ENCODE measurements at places on chromosomes 4 and X.

DNA sequence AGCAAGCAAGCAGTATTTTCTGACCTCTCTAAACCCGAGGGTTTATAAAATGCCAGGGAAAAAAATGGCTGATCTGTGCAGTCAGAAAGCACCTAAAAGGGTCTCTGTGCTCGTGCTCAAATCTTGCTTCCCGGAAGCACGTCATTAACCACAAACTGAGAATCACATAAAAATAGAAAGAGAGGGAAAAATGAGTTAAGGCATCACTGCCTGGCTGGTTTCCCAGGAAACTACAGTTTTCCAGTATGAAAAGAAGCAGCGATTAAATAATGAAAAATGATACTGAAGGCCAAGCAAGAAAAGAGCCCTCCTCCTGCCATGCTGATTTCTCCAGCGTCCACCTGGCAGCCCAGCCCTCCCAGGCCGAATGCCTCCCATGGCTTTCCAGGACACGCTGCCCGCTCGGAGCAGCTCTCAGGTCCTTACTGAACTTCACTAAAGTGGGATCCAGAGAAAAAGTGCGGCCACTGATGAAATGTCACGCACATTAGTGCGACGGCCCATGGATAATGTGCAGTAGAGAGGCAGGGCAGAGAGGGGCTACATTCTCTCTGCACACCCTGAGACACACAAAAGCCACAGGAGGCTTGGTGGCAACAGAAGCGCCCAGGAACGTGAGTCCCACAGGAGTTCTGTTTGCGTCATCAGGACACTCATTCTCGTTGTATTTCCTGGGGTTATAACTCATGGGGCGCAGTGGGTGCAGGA lies 80.4 kb downstream of the WFS1 start:
- no peak for DNase-seq

GRCh38 chrX:134821370-134821769 lies 163.1 kb upstream of the PLAC1 start:
- DNase-seq: no peak

- DNase-seq: no peak
Measured at GRCh38 chr4:186666252-186666651, 57.4 kb downstream of the FAT1 start.

DNA sequence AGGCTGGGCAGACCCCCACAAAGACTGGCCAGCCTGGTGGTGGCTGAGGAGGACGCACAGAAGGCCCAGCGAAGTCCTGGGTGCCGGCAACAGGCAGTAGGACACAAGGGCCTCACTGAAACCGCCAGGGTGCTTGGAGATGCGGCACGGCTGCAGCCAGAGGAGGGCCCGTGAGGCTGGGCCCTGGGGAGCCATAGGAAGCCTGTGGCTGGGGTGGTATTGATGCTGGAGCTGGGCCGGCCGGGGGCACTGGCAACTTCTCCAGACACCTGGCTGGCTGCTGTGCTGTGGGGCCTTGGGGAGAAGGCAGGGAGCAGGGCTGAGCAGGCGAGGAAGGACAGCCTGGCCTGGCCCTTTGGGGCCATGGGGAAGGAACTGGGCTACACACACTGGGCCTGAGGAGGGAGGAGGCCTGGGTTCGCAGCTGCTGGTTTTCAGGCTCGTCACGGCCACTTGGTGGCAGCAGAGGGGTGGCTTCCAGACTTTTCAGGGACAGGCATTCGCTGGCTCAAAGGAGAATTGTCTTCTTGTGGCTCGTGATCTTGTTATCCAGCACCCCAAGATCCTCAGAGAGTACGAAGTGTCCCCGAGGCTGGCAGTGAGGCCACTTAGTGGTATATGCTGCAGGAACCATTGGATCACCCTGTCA lies 37.2 kb downstream of the ATP2B3 start:
- DNase-seq: no peak

- DNase-seq: no peak
Measured at GRCh38 chr4:42078184-42078801, 74.2 kb downstream of the BEND4 start.

GRCh38 chr4:32472918-32473317 lies 1752.7 kb downstream of the PCDH7 start:
- DNase-seq: no peak

GRCh38 chr4:185335579-185335978 lies 60.1 kb downstream of the LRP2BP start:
- no peak for DNase-seq

DNA sequence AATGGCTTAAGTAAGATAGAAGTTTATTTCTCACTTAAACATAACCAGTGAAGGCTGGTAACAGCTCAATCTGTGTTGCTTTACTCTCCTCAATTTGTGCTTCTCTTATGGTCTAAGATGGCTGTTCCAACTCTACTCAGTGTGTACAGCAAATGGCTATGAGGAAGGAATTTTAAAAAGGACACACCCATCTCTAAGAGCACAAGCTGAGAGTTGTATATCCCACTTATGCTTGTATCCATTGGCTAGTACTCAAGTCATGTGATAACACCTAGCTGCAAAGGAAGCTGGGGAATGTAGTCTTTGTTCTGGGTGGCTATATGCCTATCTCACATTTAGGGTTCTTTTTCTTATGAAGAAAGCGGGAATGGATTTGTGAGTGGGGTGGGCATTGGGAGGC lies 63.3 kb downstream of the GPAT3 start:
- no peak for DNase-seq

GRCh38 chrX:45300638-45301037 lies 100.0 kb upstream of the DIPK2B start:
- DNase-seq: no peak

GRCh38 chr4:875818-876423 lies 50.0 kb upstream of the CPLX1 start:
- DNase-seq: no peak

DNA sequence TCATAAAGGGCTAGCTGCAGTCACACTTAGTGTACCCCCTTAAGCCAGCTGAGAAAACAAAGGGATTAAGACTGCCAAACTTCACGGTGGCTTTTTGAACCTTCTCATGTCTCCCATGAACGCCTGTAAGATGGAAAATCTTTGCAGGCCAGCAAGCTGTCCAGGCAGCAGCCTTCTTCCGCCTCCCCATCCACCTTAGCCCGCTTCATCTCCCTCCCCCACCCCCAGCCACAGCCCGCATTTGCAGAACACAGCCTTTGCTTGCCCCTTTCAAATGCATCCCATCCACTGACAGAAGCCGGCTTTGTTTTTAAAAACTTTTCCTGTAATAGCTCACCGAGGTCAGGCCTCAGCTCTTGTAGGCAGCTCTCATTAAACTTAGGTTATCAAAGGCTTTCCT lies 113.8 kb upstream of the FAM9B start:
- DNase-seq: no peak

DNA sequence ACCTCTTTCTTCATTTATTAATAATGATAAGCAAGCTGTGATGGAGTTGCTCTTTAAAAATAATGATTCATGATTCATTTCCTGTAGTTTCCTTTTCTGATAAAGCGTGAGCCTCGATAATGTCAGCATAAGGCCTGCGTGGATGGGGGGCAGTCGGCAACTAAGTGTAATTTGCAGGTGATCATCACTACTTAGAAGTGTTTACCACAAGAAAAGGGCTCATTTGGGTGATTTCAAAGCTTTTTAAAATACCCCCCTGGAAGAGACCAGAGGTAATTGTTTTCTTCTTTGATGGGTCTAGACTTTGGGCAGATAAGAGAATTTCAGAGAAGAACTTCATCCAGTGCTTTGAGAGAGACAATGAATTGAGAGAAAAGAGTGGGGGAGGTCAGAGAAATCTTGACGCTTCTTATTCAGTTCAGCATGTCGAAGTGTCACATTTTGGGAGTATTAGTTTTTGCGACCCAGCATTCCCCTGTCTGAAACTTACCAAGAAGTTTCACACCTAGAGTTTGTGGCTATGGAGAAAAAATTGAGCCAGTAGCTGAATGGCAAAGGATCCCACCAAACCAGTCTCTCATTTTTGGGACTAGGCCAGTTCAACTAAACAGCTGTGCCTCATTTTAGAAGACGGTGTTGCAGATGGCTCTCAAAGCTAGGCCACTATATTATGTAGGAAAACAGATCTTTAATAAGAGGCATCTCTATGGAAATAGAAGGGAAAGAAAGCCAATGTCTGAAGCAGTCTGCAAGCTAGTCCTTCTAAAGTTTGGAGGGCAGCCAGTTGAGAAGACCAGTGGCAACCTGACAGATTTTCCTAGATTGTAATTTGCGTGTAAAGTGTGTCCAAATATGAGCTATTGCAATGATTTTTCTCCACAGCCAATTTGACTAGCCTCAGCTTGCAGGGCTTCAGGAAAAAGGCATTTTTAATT lies 171.0 kb upstream of the PPP1R2C start:
- no peak for DNase-seq

- DNase-seq: no peak
Measured at GRCh38 chr4:113260688-113261087, 211.2 kb downstream of the ANK2 start.

GRCh38 chr4:186081202-186081807 lies 12.3 kb downstream of the TLR3 start:
- DNase-seq: no peak

DNA sequence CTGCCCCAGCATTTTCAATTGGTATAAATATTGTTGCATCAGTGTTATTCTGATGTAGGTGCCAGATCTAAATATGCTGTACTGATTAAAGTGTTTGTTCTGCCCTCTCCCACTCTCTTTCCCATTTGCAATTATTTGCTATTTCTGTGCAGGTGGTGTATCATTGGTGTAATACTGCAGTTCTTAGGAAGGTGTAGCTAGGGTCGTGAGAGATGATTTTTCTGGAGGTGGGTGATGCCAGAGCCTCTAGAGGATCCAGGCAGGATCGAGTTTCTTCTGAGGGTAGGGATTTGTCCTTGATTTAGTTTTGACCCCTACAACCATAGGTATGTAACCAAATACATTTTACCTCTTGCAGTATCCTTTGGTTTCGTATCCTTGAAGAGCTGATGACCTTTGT lies 1.9 kb downstream of the SMAD1 start:
- no peak for DNase-seq

DNA sequence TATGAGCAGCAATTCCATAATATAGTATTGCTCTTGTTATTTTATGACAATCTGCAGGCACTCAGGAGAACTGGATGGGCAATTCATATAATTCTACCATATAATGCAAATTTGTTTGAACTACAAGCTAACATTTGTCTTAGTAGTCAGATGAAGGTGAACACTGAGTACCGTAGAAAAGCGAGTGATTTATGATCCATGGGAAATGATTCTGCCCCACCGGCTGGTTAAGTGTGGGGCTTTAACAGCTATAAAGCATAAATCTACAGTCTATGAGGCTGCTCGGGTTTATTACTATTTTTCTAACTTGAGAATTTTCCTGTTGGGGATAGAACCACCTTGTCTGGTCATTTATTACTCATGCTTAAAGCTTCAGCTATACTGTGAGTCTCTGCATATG lies 275.5 kb downstream of the PCDH10 start:
- no peak for DNase-seq

DNA sequence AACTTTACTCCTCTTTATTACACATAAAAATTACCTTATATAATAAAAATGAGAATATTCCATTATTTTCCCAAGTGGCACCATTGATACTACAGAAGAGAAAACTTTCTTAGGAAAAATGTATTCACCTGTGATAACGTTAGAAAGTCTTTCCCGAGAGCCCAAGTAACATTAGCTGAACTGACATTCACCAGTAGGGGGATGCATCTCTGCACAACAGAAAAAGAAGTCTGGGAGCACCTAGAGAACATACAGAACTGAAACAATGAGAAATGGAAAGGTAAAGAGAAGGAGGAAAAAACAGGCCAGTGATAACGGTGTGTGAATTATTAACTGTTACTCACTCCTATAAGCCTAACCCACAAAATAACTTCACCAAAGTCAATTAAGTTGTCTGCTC lies 423.3 kb downstream of the CENPC start:
- DNase-seq: no peak

DNA sequence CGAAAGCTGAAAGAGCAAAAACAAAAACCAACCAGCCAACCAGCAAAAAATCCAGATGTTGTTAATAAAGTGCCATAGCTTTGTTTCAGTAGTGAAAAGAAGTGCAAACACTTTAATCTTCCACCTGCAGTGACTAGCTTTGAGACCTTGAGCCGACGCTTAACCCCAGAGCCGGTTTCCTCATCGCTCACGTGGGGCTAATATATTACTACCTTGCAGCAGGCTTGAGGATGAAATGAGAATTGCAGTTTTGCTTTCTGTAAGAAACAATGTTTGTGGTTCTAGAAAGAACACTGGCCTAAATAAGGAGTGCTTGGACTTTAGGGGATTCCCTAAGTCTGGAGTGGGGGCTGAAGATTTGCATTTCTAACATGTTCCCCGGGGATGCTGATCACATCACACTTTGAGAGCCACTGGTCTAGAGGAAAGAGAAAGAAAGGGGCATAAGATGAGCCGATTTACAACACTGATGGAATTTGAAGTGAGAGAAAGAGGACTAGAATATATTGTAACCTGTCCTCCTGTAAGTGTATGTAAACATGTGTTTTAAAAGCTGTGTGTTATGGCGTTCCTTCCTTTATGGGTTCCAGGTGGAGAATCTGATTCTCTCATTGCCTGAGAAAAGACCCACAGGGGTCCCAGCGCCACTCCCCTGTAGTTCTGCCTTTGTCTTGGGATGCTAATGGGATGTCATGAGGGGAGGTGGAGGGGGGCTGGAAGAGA lies 1.4 kb downstream of the FGF2 start:
- no peak for DNase-seq

DNA sequence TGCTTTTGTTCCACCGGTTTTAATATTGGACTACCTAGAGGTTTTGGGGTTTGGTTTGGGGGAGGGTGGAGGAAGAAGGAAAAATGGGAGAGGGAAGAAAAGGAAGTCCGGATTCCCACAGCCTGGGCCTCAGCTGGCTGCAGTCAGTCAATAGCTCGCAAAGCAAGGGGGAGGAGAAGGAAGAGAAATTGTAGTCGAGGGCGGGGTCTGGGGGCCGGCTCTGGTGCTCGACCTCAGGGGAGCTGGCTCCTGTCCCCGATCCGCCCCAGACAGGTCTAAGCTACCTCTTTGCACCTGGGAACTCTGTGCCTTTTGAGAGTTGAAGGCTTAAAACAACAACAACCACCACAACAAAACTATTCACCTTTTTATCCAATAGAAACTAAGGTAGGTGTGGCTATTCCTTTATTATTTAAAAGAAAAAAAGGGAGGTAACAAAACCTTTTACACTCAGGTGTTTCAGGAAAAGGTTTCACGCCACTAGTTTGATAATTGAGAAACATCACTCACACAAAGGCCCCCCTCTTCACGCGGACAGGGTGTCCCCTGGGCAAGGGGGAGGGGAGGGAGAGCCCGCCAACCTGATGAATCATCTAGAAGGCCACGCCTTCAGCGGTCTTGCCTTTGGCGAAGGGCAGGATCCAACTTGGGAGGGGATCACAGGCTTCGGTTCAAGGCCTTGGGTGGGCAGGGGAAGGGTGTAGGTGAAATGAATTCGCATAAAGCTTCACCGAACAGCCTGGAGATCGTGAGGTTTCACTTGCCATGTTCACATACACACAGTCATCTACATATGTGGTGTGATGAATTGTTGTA lies 1.6 kb upstream of the LNX1 start:
- peak; percentile 5 for DNase-seq

DNA sequence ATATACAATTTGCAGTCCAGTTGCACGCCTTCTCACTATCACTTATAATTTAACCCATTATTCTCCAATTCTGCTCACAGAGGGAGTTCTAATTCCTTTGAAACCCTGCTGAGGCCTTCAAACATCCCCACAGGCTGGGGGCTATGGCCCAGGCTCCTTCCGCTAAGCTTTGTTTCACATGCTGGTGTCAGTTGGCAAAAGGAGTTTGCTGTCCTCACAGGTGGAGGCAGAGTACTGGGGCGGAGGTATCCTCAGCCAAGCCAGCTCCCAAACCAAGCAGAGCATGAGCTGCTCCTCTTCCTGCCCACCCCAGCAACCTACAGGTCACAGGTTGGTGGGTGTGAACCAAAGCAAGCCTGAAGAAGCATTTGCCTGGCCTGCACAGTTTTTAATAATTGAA lies 21.5 kb downstream of the BTC start:
- no peak for DNase-seq

GRCh38 chr4:178808106-178808505 lies 1365.9 kb upstream of the AGA start:
- no peak for DNase-seq

Data from cortex of kidney (tissue), 1 donor.